ENCODE measurements at places on chromosomes 1 and 21. TPM values are rescaled to one million over a fixed set of nuclear protein-coding genes. Genes with fewer than 3 reads are reported as not detected.

SYNC gene
- total RNA-seq = 87.3 TPM

OR10J1 gene
- total RNA-seq = not detected

GABPB2 gene
- 3.7 TPM for total RNA-seq

LCE2D gene
- total RNA-seq = not detected

NR5A2 gene
- total RNA-seq = 12.7 TPM

TRIM17 gene
- not detected for total RNA-seq

FHAD1 gene
- not detected for total RNA-seq

MIXL1 gene
- not detected for total RNA-seq

FAM72A gene
- 0.75 TPM for total RNA-seq
